Jurkat, Clone E6-1 (cell line): ENCODE measurements at places on chromosomes 6 and 20.

GRCh38 chr6:41670703-41671360 is 32.6 kb downstream of the MDFI start:
- no peak for DNase-seq

DNA sequence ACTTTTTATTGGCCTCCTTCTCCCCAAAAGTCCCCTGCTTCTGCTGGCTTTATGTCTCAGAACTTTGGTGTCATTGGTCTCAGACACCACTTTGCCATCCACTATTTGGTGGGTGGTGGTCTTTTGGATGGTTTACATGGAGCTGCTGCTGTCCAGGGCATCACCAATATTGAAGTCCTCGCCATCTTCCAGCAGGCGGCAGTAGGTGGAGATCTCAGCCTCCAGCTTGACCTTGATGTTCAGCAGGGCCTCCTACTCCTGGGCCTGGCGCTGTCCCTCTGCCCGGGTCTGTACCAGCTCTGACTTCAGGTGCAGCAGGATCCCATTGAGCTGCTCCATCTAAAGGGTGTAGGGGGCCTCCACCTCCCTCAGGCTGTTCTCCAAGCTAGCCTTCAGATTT is 148.4 kb upstream of the FOXA2 start:
- no peak for DNase-seq

GRCh38 chr6:116562614-116563013 is 8.7 kb upstream of the RWDD1 start:
- DNase-seq: no peak

DNA sequence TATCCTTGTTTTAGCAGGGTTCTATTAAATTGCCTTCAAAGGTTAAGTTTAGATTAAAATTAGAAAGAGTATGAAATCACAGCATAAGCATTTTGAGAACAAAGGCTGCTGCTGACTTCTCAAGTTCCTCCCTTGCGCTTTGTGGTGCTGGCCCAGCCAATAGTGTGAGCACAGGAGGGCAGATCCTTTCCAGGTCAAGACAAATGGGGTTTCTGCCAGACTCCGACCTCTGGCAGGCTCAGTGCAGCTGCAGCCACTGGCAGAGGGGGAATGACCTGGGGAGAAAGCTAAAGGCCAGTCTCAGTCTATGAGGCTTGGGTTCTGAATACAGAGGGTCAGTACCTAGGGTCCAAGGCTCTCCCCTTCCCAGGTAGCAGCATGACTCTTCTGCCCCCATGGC is 27.0 kb downstream of the CLIC5 start:
- DNase-seq: no peak

GRCh38 chr20:4956200-4956810 is 45.0 kb downstream of the SLC23A2 start:
- peak; percentile 74 for DNase-seq

DNA sequence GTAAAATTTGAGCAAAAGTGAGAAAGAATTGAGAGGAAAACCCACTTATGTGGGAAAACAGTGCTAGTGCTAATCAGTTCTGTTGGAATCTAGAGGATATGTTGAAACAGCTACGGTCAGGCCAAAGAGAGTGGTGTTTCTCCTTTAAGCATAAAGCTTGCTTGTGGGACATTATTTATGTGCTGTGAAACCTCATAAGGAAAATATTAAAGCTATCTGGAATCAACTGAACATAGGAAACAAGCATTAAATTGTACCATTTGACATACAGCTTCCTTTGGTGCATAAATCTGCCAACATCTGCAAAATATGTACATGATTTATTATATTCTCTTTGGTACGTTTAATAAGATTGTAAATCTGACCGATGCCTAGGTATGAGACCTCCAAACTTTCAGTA is 182.5 kb upstream of the PDE10A start:
- DNase-seq: no peak

GRCh38 chr6:105896821-105897095 is 189.4 kb upstream of the PRDM1 start:
- DNase-seq: no peak

GRCh38 chr20:22808628-22809027 is 224.3 kb upstream of the FOXA2 start:
- no peak for DNase-seq

DNA sequence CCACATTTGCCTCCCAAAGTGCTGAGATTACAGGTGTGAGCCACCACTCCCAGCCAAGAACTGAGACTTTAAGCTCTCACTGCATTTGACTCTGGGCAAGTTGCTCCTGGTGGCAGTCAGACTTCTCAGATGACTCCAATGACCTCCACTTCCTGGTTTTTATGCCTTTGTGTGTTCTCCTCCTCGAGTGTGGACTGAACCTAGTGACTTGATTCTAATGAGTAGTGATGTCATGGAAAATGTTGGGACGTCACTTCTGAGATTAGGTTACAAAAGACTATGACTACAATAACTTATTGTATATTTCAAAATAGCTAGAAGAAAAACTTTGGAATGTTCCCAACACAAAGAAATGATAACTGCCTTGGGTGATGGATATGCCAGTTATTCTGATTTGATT is 12.0 kb downstream of the SPINT3 start:
- no peak for DNase-seq

GRCh38 chr20:63363013-63363957 is 2.1 kb upstream of the CHRNA4 start:
- DNase-seq: no peak

GRCh38 chr20:20360464-20360863 is 7.4 kb upstream of the INSM1 start:
- DNase-seq: peak; percentile 42

- no peak for DNase-seq
These were observed 13.9 kb upstream of the SIRPA start for GRCh38 chr20:1881240-1881835.

GRCh38 chr6:138795809-138796603 is at the start of gene ECT2L:
ECT2L (plus strand) TSS chr6:138796087; CDS start chr6:138813275, 17,188 bp downstream.
- DNase-seq: no peak

DNA sequence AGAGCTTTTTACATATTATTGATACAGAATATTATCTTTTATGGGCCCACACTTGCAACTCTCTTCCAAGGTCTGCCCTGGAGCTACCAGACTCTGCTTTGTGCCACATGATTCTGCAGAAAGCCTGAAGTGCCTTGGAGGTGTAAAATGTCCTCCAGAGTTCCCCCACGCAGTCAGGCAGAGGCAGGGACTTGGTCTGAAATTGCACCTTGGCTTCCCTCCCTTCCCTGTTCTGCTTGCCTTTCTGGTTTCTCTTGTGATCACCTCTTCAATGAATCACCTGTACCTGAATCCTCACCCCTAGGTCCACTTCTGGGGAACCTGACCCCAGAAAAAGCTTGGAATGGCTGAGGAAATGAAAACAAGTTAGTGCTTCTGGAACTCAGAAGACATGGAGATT is 43.0 kb upstream of the TGM2 start:
- DNase-seq: no peak

- DNase-seq: no peak
These were observed 767 bp downstream of the PTK6 start for GRCh38 chr20:63536241-63536977.

DNA sequence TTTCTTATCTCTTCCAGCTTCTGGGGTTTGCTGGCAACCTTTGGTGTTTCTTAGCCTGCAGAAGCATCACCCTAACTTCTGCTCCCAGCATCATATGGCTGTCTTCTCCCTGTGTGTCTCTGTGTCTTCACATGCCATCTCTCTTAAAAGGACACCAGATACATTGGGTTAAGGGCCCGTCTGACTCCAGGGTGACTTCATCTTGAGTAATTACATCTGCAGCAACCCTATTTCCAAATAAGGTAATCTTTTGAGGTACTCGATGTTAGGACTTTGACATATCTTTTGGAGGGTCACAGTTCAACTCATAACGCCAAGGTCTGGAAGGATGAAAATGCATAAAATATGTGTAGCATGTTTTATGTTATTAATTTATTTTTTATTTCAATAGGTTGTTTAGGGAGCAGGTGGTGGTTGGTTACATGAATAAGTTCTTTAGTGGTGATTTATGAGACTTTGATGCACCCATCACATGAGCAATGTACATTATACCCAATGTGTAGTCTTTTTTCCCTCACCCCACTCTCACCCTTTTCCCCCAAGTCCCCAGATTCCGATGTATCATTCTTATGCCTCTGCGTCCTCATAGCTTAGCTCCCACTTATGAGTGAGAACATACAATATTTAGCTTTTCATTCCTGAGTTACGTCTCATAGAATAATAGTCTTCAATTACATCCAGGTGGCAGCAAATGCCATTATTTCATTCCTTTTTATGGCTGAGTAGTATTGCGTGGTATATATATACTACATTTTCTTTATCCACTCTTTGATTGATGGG is 131.1 kb downstream of the TBXT start:
- DNase-seq: no peak

DNA sequence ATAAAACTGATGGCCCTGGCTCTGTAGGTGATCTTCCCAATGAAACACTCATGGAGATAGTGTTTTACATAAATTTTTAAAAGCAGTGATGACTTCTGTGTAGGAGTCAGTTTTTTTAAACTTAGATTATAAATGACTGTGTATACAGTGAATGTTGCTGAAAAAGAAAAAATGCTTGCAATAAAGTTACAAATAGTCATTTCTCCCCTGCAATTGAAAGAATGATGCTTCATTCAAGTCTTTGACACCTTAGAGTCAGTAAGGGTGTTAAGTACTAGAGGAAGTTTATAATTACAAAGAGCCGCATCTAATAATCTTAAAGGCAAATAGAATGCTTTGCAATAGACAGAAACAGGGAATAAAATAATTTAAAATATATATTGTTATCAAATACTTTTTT is 27.6 kb downstream of the ZNF292 start:
- no peak for DNase-seq

GRCh38 chr6:138654715-138655634 is 118.6 kb upstream of the CCDC28A start:
- no peak for DNase-seq

GRCh38 chr6:42572523-42572922 is 8.7 kb downstream of the UBR2 start:
- peak; percentile 81 for DNase-seq

DNA sequence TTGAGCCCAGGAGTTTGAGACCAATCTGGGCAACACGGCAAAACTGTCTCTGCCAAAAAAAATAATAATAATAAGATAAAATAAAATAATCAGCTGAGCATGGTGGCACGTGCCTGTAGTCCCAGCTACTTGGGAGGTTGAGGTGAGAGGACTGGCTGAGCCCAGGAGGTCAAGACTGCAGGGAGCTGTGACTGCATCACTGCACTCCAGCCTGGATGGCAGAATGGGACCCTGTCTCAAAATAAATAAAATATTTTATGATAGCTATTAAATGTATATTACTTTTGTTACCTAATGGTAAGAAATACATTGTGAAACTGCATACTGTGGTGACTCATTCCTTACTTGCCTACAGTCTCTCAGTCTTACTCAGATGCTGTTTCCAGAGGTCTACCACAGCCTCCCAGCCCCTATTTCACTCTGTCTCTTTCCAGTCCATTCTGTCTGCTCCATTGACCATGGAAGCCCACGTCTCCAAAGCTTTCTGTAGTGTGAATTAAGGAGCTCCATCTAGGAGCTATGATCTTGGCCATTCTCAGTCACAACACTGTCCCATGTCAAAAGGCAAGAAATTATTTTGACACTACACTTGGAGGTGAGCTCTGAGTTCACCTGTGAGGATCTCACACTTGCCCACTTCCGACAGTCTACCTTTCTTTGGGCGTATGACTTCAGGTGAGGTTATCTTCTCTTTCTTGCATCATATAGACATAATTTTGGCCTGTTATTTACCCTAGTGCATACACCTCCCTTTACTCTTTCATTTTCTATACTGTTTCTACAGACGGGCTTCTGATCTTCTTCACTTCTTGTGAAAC is 22.4 kb upstream of the SNX9 start:
- DNase-seq: no peak

- no peak for DNase-seq
These were observed 220.4 kb upstream of the JARID2 start for GRCh38 chr6:15025446-15025845.

- no peak for DNase-seq
These were observed 213.9 kb downstream of the CENPW start for GRCh38 chr6:126553854-126554253.

GRCh38 chr6:101477436-101477835 is 83.9 kb downstream of the GRIK2 start:
- DNase-seq: no peak

DNA sequence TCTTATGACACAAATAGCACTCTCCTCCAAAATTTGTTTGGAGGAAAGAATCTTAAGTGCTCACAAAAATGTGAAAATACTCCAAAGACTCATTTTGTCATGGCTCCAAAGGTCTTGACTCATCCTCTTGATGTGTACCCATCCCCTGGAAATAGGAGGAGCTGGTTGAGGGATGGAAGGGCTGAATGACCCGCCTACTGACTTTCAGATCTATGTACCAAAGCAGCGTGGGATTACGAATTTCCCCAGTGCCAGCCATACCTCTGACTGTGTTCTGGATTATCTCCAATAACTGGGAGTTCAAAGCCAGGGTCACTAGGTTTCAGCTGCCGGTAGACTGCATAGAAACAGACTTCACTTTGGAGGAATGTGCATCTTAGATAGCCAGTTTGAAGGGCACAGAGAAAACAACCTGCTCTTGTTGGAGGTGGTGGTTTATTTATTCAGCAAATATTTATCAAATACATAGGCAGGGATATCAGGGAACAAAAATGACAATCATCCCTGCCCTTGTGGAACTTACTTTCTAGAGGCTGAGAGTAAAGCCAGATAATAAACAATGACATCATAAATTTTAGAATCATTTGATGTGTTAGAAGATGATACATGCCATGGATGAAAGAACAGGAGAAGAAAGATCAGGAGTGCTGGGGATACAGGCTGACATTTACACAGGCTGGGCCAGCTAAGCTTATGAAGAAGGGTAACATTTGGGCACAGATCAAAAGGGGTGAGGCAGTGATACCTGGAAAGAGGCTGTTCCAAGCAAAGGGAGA is 246.6 kb downstream of the TBXT start:
- no peak for DNase-seq

DNA sequence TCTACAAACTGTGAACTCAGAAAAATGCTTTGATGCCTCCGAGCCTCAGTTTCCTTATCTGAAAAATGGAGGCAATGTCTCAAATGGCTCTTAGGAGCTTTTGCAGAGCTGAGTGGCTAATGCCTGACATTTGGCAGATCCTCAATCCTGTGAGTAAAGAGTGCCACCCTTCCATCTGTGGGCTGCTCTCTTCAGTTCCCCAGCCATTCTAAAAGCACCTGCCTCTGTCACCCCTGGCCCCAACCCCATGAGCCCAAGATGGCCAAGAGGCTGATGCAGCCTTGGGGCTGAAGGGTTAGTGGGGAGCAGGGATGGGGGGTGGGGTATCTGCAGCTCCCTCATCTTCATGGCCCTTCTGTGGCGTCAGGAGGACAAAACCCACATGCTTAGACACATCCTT is 14.5 kb upstream of the GUCA1A start:
- DNase-seq: no peak

DNA sequence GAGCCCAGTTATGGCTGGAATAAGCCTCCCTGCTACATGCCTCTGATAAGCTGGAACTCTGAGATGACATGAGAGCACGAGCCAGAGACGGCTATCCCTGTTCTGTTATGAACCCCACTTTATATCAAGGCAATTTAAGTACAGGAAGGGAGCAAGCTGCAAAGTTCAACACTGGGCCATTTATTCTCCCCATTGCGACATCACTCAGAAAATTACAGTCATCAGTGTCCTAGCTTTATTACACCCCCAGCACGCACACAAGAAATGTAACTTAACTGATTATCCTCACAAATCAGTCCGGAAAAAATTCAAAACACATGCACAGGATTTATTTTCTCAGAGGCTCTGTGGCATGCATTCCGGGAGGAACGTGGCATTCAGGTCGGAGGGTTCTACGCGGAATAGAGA is 125.3 kb upstream of the SLC2A12 start:
- no peak for DNase-seq
